ENCODE measurements at places on chromosomes 11 and 22. TPM values are rescaled to one million over a fixed set of nuclear protein-coding genes. Genes with fewer than 3 reads are reported as not detected.

GRCh38 chr11:131137046-131137445, 220.8 kb upstream of the SNX19 start:
- no peaks in the 10 kb centered on the region for H3K4me1 ChIP-seq
- H3K4me3 ChIP-seq = no peak overlapping the region
- peaks cover 2% of the 10 kb centered on the region for H3K27me3 ChIP-seq

GRCh38 chr22:38799265-38800002, 5.5 kb upstream of the DNAL4 start:
- no peak overlapping the region for H3K27ac ChIP-seq
- H3K4me1 ChIP-seq = peaks cover 14% of the 10 kb centered on the region
- H3K4me3 ChIP-seq = no peak overlapping the region
- DNase-seq = no peak

DNA sequence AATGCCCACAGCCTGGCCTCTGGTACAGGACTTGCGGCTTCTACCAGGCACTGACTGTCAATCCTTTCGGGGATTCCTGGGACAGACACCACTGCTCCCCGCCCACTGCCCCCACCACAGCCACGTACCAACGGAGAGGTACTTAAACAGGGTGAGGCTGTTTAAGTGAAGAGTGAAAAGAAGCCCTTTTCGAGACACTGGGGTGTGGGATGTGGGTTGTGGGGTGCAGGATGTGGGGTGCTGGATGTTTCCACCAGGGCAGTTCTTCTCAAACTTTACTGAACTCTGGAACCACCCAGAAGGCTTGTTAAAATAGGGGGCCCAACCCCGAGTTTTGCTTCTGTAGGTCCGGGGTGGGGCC, 34.2 kb upstream of the PRR5 start:
- H3K27ac ChIP-seq = peak overlapping the region; percentile 76
- DNase-seq = peak; percentile 87
- H3K36me3 ChIP-seq = no peaks in the 10 kb centered on the region
- H3K27me3 ChIP-seq = no peaks in the 10 kb centered on the region
- peak overlapping the region; percentile 61 for H3K4me3 ChIP-seq
- peaks cover 60% of the 10 kb centered on the region for H3K4me1 ChIP-seq

DNA sequence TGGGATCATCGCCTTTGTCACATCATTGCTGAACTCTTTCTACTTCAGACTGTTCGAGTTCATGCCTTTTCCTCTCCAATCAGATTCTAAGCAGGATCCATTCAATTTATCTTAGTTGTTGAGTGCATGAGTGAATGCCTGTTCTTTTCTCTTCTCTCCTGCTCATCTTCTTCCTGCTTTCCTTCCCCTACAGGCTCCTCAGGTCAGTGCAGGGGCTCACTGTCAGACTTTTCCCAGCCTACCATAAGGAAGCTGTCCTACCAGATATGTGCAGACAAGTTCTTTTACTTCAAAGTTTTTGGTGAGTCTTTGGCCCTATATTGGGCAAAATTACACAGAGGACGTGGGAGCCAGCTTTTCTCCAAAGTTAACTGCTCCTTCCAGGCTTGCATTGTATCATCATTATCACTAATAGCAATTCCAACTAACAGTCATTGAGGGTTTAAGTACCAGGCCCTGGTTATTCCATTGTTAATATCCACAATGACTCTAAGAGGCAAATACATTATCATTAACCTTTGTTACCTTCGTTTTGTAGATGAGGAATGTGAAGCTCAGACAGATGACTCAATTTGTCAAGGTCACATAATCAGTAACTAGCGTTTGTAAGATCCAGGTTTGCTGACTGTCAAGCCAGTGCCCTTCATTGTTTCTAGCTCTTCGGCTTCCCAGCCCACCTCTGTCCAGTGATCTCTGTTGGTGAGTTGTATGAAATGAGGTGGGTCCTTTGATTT, 30.4 kb downstream of the OR6Q1 start:
- H3K4me1 ChIP-seq = no peaks in the 10 kb centered on the region
- H3K27ac ChIP-seq = no peak overlapping the region
- H3K4me3 ChIP-seq = no peak overlapping the region
- no peak for DNase-seq
- H3K36me3 ChIP-seq = no peaks in the 10 kb centered on the region

DNA sequence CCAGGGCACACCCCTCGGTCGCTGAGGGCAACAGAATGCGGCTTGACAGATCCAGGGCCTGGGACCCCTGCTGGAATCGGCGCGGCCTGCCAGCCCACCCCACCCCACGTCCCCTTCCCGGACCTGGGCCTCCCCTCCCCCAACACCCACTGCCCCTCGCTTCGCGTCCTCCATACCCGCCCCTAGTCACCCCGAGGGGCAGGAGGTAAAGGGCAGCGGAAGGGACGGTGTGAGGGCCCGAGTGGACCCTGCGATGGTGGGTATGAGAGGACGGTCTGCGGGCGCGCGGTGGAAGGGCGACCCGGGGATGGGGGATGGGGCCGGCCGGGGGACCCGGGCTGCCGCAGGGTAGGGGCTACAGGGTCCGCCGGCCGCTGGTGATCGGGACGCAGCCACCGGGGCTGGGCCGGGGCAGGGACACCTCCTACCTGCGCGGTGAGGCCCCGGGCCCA, 311 bp downstream of the APBB1 start:
- H3K27ac ChIP-seq = peak overlapping the region; percentile 40
- H3K36me3 ChIP-seq = no peaks in the 10 kb centered on the region
- H3K4me1 ChIP-seq = peaks cover 4% of the 10 kb centered on the region
- peaks cover 8% of the 10 kb centered on the region for H3K27me3 ChIP-seq

- no peaks in the 10 kb centered on the region for H3K36me3 ChIP-seq
- DNase-seq = no peak
- H3K4me3 ChIP-seq = no peak overlapping the region
- no peaks in the 10 kb centered on the region for H3K27me3 ChIP-seq
These were observed 151.3 kb downstream of the DLG2 start for GRCh38 chr11:85475660-85476517.

DNA sequence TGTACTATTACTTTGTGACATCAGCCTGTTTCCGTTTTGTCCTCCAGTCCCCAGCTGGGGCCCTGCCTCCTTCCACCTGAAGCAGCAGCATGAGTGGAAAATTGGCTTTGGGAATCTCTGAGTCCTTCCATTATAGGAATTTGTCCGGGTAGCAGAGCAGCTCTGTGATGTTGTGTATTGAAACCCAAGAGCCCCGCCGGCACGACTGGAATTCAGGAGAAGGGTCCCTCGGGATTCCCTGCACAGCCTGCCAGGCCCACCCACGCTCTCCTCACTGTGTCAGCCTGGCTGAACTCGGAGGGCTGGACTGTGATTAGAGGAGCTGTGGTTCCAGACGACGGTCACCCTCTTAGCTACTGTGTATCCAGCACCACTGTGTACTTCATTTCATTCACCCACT, 18.8 kb upstream of the TSPAN18 start:
- no peak overlapping the region for H3K4me3 ChIP-seq
- H3K27ac ChIP-seq = no peak overlapping the region
- no peak for DNase-seq
- peaks cover 2% of the 10 kb centered on the region for H3K36me3 ChIP-seq
- peaks cover 1% of the 10 kb centered on the region for H3K27me3 ChIP-seq
- peaks cover 4% of the 10 kb centered on the region for H3K4me1 ChIP-seq

DNA sequence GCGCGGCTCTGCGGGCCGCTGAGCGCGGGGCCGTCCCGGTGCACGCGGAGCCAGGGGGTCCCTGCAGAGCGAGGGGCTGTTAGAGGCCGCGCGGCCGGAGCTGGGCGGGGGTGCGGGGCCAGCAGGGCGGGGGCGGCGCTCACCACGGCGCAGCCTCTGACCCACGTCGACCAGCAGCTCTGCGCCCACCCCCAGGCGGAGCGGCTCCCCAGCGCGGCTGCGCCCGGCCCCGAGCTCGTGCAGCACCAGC, 385 bp upstream of the SCO2 start:
- no peak for DNase-seq
- H3K4me3 ChIP-seq = peak overlapping the region; percentile 94
- H3K4me1 ChIP-seq = peaks cover 25% of the 10 kb centered on the region

DNA sequence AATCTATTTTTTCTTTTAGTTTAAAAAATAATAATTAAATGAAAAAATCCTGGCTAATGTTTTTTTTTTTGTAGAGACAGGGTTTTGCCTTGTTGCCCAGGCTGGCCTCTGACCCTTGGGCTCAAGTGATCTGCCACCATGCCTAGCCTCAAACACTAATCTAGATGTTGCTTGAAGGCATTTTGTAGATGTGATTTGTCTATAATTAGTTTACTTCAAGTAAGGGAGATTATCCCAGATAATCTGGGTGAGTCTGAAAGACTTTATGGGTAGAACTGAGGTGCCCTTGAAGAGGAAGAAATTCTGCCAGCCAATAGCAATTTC, 38.6 kb upstream of the RBFOX2 start:
- H3K36me3 ChIP-seq = no peaks in the 10 kb centered on the region
- H3K4me1 ChIP-seq = peaks cover 8% of the 10 kb centered on the region
- no peak overlapping the region for H3K27ac ChIP-seq
- no peak overlapping the region for H3K4me3 ChIP-seq
- DNase-seq = no peak
- H3K27me3 ChIP-seq = peaks cover 1% of the 10 kb centered on the region

DNA sequence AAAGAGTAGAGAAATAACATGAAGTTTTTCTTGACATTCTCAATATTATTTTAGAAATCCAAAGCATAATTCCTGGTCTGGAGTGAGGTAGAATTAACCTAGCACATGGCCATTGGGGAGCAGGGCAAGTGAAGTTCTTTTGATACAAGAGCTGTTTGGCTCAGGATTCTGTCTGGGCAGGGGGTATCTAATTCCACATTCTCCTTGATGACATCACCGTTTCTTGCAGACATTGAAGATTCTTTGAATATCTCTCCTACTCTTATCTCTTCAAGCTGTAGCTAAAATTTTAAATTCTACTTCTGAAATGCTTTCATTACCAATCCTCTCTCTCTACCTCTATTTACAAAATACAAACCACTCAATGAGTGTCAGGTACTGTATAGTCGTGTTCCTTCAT, 138.2 kb upstream of the TENM4 start:
- DNase-seq = no peak
- no peaks in the 10 kb centered on the region for H3K27me3 ChIP-seq
- no peaks in the 10 kb centered on the region for H3K4me1 ChIP-seq
- no peaks in the 10 kb centered on the region for H3K36me3 ChIP-seq

DNA sequence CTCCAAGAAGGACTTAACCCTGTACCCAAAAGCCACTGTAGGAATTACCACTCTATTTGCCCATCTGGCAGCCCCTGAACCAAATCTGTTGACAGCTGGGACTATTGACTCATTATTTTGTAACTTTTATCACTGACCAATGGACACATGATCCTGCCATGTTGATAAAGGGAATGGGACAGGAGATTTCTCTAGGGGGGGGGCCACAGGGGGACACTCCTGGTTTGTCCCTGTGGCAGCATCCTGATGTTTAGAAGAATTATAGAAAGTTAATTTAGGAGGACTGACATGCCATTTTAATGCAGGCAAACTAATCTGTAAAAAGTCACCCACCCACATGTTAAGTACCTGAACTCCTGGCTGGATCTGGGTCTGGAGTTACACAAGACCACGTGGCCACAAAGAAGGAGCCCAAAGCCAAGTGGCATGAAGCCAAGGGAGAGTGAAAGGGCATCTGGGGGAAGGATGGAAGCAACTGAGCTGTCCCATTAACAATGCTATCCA, 558.1 kb downstream of the ETS1 start:
- no peaks in the 10 kb centered on the region for H3K27me3 ChIP-seq
- H3K4me1 ChIP-seq = peaks cover 8% of the 10 kb centered on the region
- H3K27ac ChIP-seq = no peak overlapping the region
- H3K36me3 ChIP-seq = no peaks in the 10 kb centered on the region
- no peak for DNase-seq

- H3K27ac ChIP-seq = no peak within 1 kb of the TSS
- no peaks in the 10 kb centered on the region for H3K4me1 ChIP-seq
- no peak within 1 kb of the TSS for H3K4me3 ChIP-seq
- DNase-seq = peak; percentile 50
- peaks cover 52% of the 10 kb centered on the region for H3K27me3 ChIP-seq
These were observed at the start of gene PAMR1 for GRCh38 chr11:35525501-35526175. Gene PAMR1, minus strand, starts transcription at chr11:35525616. Its CDS starts 31 bp downstream, at chr11:35525585.

DNA sequence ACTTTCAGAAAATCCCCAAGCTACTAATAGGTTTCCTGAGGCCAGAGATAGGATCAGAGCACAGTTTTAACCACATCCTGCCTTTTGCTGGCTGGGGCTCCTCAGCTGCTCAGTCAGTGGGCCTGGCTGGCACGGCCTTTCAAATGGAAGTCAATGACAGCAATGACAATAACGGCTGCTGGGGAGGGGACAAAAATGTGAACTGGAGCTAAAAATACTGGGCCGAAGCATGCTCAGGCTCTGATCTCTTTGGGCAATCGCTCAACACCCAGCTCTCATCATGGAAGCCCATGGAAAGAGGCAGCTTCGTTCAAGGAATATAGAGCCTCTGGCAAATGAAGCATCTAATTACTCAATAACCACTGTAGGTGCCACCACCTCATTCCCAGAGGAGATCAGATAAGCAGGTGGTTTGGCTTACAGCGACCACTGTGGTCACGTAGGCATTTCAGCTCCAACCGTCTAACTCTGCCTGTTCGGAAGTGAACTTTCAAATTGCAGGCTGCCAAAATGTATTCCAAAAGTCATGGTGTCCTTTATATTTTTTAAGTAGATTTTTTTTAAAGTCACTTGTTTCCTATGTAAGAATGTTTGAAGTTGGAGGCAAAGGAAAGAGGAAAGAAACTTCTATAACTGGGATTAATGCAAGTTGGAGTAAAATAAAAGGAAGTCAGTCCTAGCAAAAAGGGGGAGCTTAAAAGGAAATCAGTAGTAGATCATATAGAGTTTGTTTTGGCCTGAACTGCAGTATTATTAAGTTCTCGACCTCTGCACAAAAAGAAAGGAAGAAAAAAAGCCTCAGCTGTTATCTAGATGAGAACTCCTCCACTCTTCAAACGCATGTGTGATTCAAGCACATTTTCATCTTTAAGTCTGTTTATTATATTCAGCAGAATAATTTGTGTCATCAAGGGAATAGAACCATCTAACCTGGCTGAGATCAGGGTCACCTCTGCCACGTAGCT, 14.1 kb downstream of the WT1 start:
- peaks cover 30% of the 10 kb centered on the region for H3K27me3 ChIP-seq
- peaks cover 10% of the 10 kb centered on the region for H3K4me1 ChIP-seq
- no peaks in the 10 kb centered on the region for H3K36me3 ChIP-seq
- no peak overlapping the region for H3K4me3 ChIP-seq
- DNase-seq = peak; percentile 57

GRCh38 chr11:61092280-61092766, 10.0 kb upstream of the CD5 start:
- peaks cover 64% of the 10 kb centered on the region for H3K4me1 ChIP-seq
- peak; percentile 84 for DNase-seq
- H3K4me3 ChIP-seq = peak overlapping the region; percentile 91
- H3K36me3 ChIP-seq = peaks cover 45% of the 10 kb centered on the region
- no peaks in the 10 kb centered on the region for H3K27me3 ChIP-seq
- H3K27ac ChIP-seq = peak overlapping the region; percentile 99

Gene MYRF
- total RNA-seq = 0.97 TPM

Gene MS4A4A
- total RNA-seq = not detected

Gene SEPTIN3
- total RNA-seq = 0.20 TPM

Gene TNRC6B
- 42.6 TPM for total RNA-seq

Gene ME3
- total RNA-seq = 5.0 TPM

Gene OR52B2
- total RNA-seq = not detected

Gene BTG4
- 0.98 TPM for total RNA-seq

Gene E2F8
- 13.1 TPM for total RNA-seq

Gene DSCAML1
- total RNA-seq = 0.13 TPM

All from activated CD8-positive, alpha-beta T cell treated with anti-CD3 and anti-CD28 coated beads for 36 hours (primary cell).